ENCODE measurements at places on chromosomes 2 and 18. TPM values are rescaled to one million over a fixed set of nuclear protein-coding genes. Genes with fewer than 3 reads are reported as not detected.

Gene GREB1L
- total RNA-seq = not detected

Gene STAT4
- total RNA-seq = 70.8 TPM

Gene VRK2
- 17.7 TPM for total RNA-seq

Gene ALLC
- not detected for total RNA-seq

Gene RGPD4
- total RNA-seq = not detected

Gene LCT
- total RNA-seq = 0.11 TPM

Gene TEX44
- not detected for total RNA-seq

Gene ARHGEF33
- total RNA-seq = not detected

Gene BCL11A
- total RNA-seq = 0.54 TPM

Gene RUFY4
- 0.76 TPM for total RNA-seq

Gene AKAIN1
- total RNA-seq = not detected

Gene LDLRAD4
- total RNA-seq = 38.5 TPM

Gene COPS7B
- total RNA-seq = 51.3 TPM

Gene SLC16A14
- 2.3 TPM for total RNA-seq

Gene TRIM54
- total RNA-seq = 0.16 TPM

Gene PLA2R1
- not detected for total RNA-seq

Gene YWHAQ
- 368 TPM for total RNA-seq

Gene EPG5
- 19.0 TPM for total RNA-seq

Gene SUMO1
- total RNA-seq = 114 TPM

Gene ASXL3
- total RNA-seq = not detected

Measured in activated CD8-positive, alpha-beta T cell treated with anti-CD3 and anti-CD28 coated beads for 36 hours (primary cell).